ENCODE measurements at places on chromosomes 7 and 10. TPM values are rescaled to one million over a fixed set of nuclear protein-coding genes. Genes with fewer than 3 reads are reported as not detected.
A peak's percentile ranks its signal among the peaks of the same experiment; 100 is the strongest.

DNA sequence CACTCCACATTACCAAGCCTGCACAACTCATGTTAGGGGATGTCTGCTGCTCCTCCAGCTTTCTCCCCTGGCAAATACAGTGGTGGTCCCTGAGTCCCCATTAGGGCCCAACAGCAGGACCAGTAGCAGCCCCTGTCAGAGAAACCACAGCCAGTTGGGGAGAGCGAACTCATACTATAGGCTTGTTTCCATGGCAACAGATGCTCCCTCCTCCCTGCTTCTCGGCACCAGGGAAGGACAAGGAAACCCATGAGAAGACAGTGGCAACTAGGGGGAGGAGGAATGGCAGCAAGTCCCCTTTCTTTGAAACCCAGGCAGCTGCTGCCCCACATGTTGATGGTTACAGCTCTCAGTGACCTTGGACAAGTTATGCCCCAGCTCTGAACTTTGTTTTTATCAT is 326.4 kb downstream of the KCNMA1 start:
- H3K27ac ChIP-seq = no peak overlapping the region
- no peaks in the 10 kb centered on the region for H3K36me3 ChIP-seq
- H3K4me3 ChIP-seq = no peak overlapping the region
- no peak for DNase-seq

GRCh38 chr10:22954970-22955369 is 27.1 kb downstream of the ARMC3 start:
- DNase-seq = no peak
- H3K4me3 ChIP-seq = no peak overlapping the region
- no peaks in the 10 kb centered on the region for H3K27me3 ChIP-seq
- H3K4me1 ChIP-seq = no peaks in the 10 kb centered on the region
- H3K27ac ChIP-seq = no peak overlapping the region

DNA sequence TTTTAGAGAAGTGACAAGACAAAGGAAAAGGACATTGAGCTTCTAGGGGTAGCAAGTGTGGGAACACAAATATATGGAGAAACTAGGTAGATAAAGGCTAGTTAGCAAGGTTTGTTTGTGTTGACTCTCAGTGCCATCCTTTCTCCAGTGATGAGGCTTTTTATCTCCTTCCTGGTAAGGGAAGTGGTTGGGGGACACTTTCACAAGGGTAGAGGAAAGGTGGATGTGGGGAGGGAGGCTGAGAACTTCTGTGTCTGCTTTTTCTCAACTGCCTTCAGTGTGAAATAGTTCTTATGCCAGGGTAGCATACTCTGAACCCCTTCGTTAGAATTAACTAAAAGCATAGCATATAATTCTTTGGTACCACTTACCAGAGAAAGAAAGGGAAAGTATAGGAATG is 93.0 kb upstream of the STRIP2 start:
- H3K27ac ChIP-seq = no peak overlapping the region
- no peak for DNase-seq
- H3K27me3 ChIP-seq = no peaks in the 10 kb centered on the region
- peaks cover 12% of the 10 kb centered on the region for H3K4me1 ChIP-seq
- no peak overlapping the region for H3K4me3 ChIP-seq

DNA sequence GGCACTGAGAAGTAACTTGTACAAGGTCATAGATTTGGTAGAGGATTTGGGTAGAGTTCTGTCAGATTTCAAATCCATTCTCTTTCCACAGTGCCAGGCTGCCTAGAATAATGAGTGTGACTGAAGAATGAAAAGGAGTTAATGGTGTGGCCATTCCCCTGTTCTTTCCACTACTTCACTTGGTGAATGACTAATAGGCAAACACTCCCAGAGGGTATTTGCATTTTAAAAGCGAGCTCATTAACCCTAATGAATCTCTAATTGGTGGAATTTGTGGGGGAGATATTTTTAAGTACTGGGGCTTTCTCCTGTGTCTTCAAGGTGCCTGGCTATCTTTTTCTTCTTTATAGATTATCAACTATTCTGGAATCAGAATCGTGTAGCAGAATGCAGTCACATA is 74.8 kb upstream of the RPA3 start:
- H3K27ac ChIP-seq = no peak overlapping the region
- H3K4me1 ChIP-seq = no peaks in the 10 kb centered on the region
- DNase-seq = peak; percentile 51
- H3K36me3 ChIP-seq = peaks cover 3% of the 10 kb centered on the region
- H3K27me3 ChIP-seq = no peaks in the 10 kb centered on the region

- no peak overlapping the region for H3K4me3 ChIP-seq
- DNase-seq = no peak
- H3K36me3 ChIP-seq = no peaks in the 10 kb centered on the region
- no peaks in the 10 kb centered on the region for H3K4me1 ChIP-seq
Observed at GRCh38 chr10:75179657-75180177, 30.9 kb upstream of the VDAC2 start.

The SRRM3 gene
- 17.4 TPM for total RNA-seq

The CALY gene
- total RNA-seq = 1.3 TPM

Measured in H1 (cell line).